Left ventricle myocardium inferior (tissue), 1 donor: ENCODE measurements at places on chromosomes 4 and X.
A peak's percentile ranks its signal among the peaks of the same experiment; 100 is the strongest.

- DNase-seq, result no peak
Observed at GRCh38 chr4:165369522-165369921, 9.3 kb upstream of the CPE start.

GRCh38 chr4:189785257-189785656 lies 155.4 kb upstream of the FRG1 start:
- no peak for DNase-seq

- no peak for DNase-seq
Observed at GRCh38 chrX:71547339-71547738, 14.4 kb downstream of the OGT start.

DNA sequence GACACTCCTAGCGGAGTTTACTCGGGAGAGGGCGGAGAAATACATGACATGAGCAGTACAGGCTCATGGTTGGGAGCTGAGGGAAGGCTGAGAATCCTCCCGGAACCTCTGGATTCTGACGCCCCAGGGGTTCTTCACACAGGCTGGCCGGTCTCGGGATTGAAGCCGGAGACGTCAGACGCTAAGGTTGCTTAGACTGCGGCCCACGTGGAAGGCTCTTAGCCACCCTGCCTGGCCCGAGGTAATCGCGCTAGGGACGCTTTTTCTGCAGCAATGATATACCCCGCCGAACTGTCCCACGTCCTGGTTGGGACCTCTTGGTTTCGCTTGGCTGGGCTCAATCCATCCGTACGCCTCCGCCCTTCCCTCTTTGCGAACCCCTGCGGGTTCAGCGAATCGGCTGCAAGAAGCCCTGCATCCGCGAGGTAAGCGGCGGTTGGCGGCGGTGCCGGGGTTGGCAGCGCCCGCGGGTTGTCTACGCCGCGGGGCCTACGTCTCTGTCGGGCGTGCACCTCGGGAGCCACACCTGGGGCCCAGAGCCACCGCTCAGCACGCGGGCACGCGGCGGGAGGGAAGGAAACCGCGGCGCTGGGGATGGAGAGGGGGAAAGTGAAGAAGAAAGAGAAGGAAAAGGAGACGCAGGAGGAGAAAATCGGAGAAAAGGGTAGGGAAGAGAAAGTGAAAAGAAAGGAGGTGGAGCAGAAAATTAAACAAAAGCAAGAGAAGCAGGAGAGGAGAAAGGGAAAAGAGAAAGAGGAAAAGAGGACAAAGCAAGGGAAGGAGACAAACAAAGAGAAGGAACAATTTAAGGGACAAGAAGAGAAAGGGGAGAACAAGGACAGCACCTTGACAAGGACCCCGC lies at the start of gene ARL9:
Gene ARL9, plus strand, starts transcription at position 523 of the 862 bp plus-strand sequence. Its CDS starts 72 bp downstream, at position 595.
- peak; percentile 27 for DNase-seq

DNA sequence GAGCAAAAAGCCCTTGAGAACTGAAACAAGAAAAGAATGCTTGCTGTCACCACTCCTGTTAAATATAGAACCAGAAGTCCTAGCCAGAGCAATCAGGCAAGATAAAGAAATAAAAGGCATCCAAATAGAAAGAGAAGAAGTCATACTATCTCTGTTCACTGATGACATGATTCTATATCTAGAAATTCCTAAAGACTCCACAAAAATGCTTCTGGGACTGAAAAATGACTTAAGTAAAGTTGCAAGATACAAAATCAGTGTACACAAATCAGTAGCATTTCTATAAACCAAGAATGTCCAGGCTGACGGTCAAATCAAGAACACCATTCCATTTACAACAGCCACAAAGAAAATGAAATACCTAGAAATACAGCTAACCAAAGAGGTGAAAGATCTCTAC lies 552.7 kb upstream of the SLIT2 start:
- DNase-seq, result no peak

DNA sequence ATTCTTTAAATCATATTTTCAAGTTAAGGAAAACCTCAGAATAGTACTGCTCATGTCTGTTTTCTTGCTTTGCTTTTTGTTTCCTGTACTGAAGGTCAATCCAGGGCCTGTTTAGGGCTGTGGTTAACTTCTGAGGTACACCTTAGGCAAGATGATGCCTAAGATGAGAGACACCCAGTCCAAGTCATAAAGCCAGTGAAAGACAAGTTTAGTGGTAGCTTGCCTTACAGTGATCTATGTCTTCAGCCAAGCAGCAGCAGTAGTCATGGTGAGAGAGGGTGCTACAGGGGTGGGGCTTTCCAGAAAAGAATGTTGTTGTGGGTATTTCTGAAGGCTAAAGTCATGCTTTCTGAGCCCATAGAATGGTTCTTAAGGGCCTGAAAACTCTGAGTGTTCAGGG lies 173.7 kb downstream of the VSIG4 start:
- DNase-seq, result no peak

DNA sequence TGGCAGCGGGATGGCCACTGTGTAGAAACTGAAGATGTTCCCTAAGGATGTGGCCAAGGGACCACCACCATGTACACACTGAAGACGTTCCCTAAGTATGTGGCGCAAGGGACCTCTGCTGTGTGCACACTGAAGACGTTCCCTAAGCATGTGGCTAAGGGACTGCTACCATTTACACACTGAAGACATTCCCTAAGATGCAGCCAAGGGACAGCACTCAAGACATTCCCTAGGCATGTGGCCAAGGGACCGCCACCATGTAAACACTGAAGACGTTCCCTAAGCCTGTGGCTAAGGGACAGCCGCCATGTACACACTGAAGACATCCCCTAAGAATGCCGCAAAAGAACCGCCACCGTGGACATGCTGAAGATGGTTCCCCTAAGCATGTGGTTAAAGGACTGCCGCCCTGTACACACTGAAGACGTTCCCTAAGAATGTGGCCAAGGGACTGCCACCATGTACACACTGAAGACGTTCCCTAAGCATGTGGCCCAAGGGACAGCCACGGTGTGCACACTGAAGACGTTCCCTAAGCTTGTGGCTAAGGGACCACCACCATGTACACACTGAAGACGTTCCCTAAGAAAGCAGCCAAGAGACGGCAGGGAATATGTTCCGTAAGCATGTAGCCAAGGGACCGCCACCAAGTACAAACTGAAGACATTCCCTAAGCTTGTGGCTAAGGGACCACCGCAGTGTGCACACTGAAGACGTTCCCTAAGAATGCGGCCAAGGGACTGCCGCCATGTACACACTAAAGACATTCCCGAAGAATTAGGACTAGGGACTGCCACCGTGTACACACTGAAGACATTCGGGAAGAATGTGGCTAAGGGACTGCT lies 43.3 kb downstream of the DHRSX start:
- no peak for DNase-seq

GRCh38 chrX:107894038-107894437 lies 68.4 kb downstream of the MID2 start:
- no peak for DNase-seq

DNA sequence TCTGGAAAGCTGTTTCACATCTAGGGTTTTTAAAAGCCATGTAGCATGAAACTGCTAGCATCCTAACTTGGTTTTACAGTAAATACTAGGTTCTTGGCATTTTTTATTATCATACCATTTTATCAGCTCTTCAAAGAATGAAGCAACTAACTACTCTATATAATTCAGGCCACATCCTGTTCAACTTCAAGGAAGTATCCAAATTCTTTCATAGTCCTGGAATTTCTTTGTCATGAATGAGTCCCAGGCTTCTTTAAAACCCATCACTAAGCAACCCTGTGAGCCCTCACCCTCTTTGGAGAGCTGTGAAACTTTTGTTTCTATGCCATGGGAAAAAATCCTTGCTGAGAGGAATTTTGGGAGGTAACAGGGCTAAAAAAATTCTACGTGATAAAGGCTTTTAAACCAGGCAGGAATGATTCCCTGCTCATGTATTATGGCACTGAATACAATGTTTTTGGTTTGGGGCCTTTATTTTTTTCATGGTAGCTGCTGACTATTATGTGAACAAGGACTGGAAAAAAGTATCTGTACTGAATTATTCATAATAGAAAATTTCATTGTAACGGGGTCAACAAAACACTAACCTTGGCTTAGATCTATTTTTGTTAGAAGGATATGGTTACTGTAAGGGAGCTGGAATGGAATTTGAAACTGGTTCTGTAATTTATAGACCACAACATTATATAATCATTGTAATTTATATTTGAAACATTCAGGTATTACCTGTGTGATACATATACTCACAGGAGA lies 164.9 kb downstream of the DCTD start:
- DNase-seq, result no peak

DNA sequence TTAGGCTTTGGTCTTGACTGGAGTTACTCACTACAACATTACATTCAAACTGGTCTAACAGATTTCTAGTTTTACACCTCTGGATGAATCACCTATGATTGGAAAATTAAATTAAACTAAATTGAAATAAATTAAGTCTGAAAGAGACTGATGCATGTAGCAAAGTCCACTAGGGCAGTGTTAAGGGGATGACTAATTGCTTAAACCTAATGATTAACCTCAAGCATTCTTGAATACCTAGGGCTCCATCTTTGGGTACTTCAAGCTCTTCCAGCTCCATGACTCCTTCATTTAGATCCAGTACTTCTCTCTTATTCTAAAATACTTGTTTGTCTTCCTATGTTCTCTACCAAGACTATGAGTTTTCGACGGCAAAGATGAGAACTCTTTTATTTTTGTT lies 86.8 kb downstream of the SH2D1A start:
- DNase-seq, result no peak

DNA sequence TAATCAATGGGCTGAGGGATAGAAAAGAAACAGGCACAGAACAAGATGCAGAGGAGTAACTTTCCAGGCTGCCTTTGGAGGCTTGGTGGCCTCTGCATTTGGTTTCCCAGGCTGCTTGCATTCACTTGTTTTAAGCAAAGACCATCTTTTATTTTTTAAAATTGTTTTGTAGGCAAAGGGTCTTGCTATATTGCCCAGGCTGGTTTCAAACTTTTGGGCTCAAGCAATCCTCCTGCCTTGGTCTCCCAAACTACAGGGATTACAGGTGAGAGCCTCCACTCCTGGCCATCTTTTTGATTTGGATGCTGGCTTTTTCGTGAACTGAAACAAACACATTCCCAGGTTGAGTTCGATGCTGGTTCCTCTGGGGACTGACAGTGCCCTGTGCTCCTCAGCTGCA lies 74.1 kb downstream of the SLC9A6 start:
- no peak for DNase-seq

- DNase-seq, result no peak
Observed at GRCh38 chrX:6002056-6002455, 226.6 kb downstream of the NLGN4X start.

DNA sequence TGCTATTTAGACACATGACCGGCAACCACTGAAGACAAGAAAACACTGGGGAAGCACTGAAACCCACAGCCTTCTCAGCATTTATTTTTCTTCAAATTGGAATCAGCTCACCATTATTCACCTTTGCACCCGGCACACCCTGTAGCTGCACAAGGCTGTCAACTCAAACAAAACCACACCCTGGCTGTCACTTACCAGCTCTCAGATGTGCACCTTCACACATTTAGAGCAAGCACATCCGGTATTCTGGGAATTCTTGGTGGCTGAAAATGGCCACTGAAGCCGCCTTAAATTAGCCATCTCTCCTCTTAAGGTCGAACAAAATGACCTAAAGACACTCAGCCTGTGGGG lies 5.9 kb downstream of the ZFYVE28 start:
- no peak for DNase-seq

DNA sequence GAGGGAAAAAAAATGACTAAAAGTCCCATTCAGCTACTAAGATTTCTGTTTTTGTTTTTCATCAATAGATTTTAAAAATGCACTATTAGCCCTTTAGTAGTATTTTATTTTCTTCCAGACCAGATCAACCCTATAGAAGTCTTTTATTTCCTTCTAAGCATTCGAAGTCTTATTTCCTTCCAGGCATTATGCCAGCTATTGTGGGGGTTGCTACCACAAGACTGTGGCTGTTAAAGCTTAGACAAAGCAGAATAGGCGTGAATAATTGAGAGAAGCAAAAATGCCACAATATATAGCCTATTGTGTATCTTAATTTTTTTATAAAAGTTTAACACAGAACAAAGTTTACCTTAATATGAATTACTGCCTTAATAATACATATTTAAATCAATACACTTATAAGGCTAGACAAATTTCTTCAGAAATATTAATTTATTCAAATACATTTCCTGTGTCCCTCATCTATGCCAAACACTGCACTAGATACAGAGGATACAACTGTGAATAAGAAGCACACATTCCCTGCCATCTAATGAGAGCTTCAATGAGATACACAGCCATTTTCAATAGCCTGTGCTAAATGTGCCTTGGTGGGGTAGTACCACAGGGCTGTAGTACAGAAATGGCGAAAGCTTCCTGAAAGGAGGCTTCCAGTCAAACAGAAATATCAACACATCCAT lies 33.1 kb downstream of the SLC10A7 start:
- no peak for DNase-seq

GRCh38 chr4:168708108-168708507 lies 211.3 kb downstream of the PALLD start:
- DNase-seq, result no peak

GRCh38 chr4:105934386-105934785 lies 39.1 kb downstream of the NPNT start:
- DNase-seq, result no peak

GRCh38 chr4:16083241-16084191 lies at the start of gene PROM1:
TSS of gene PROM1 (minus strand) at chr4:16084023. CDS start at chr4:16075906, 8,117 bp downstream.
- peak; percentile 19 for DNase-seq

- DNase-seq, result no peak
Observed at GRCh38 chr4:58214376-58214775, 1104.2 kb upstream of the IGFBP7 start.

GRCh38 chrX:123432361-123433150 lies 248.5 kb downstream of the GRIA3 start:
- DNase-seq, result no peak

DNA sequence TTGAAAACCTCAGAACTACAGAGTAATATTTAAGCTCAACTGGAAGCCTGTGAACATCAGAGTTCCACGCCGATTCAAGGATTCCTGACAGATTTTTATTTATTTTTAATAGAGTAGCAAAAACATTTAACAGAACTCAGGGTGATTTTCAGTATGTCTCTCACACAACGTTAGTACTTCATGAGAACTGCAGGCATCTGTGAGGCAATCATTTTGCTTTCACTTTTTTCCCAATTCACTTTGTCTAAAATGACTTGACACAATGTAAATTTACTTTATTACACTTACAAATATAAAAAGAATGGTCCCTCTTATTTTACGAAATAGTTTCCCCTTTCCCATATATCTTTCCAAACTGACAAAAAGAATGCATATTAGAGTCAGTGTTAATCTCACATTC lies 869.5 kb upstream of the EPHA5 start:
- DNase-seq, result no peak

GRCh38 chrX:134732676-134733075 lies 74.4 kb upstream of the PLAC1 start:
- no peak for DNase-seq

- no peak for DNase-seq
Observed at GRCh38 chr4:124189545-124189944, 523.0 kb downstream of the ANKRD50 start.

- DNase-seq, result no peak
Observed at GRCh38 chr4:15413010-15413622, 14.7 kb upstream of the C1QTNF7 start.

- no peak for DNase-seq
Observed at GRCh38 chrX:130216320-130216719, 44.6 kb downstream of the RAB33A start.
